ENCODE measurements at places on chromosomes 2 and 18. TPM values are rescaled to one million over a fixed set of nuclear protein-coding genes. Genes with fewer than 3 reads are reported as not detected.

DNA sequence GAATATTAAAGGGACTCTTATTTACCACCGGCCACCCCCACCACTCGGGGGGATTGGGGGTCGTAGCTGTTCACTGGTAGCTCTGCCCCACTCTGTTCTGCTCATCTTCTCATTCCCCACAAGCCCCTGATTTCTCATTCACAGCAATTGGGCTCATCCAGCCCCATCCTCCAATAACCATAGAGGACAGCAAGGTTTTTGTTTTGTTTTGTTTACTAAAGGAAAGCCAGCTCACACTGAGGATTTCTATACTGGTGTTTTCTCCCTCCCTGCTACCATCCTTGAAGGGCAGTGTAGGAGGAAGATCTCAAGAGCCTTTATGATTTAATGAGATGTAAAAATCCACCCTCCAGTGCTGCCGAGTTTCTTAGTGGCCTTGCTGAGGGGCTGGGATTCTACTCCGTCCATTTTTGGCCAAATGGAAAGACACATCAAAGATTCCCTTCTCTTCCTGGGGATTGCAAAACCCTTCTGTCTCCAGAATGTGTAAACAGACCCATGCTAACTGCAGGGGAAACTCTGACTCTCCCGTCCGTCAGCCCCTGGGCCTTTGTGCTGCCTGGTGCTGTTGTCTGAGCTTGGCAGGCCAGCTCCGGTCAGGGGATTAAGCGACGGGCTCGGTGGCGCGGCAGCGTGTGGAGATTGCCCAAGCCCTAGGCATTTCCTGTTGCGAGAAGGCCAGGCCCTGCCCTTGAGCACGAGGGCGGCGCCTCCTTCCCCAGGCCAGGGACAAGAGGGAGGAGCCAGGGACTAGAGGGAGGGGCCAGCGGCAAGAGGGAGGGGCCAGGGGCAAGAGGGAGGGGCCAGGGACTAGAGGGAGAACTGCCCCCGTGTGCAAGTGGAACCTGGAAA is 165.0 kb downstream of the ANTXR1 start:
- no peak overlapping the region for H3K4me3 ChIP-seq
- no peaks in the 10 kb centered on the region for H3K36me3 ChIP-seq
- peak; percentile 95 for DNase-seq
- peak overlapping the region; percentile 91 for H3K27ac ChIP-seq

- DNase-seq: no peak
- no peaks in the 10 kb centered on the region for H3K36me3 ChIP-seq
- H3K4me3 ChIP-seq: no peak overlapping the region
- H3K27ac ChIP-seq: no peak overlapping the region
Measured at GRCh38 chr2:63681896-63682295, 93.1 kb downstream of the MDH1 start.

GRCh38 chr2:58521803-58522554 is 280.9 kb upstream of the FANCL start:
- no peak overlapping the region for H3K27ac ChIP-seq
- no peak overlapping the region for H3K4me3 ChIP-seq
- no peaks in the 10 kb centered on the region for H3K36me3 ChIP-seq
- no peak for DNase-seq
- H3K27me3 ChIP-seq: no peaks in the 10 kb centered on the region

- no peak for DNase-seq
- no peak overlapping the region for H3K4me3 ChIP-seq
- peaks cover 5% of the 10 kb centered on the region for H3K36me3 ChIP-seq
- H3K27ac ChIP-seq: no peak overlapping the region
Measured at GRCh38 chr2:20443276-20443920, 3.5 kb upstream of the RHOB start.

DNA sequence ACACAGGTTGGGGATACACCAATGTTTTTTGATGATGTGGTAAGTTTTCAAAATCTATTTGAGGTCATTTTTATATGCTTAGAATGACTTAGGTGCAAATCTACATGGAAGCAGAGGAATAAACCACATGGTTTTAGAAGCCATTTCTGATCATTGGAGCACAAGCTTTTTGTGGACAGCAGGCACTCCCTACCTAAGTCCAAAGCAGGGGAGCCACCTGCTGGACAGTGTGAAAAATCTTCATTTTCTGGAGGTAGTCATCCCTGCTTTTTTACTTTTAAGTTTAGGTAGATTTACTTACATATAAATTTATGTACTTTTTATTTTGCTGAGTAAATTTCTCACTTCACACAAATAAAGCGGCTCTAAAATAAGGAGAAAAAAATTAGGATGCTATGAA is 323.2 kb downstream of the PLCL1 start:
- H3K4me3 ChIP-seq: no peak overlapping the region
- H3K27ac ChIP-seq: no peak overlapping the region
- peak; percentile 80 for DNase-seq
- H3K4me1 ChIP-seq: no peaks in the 10 kb centered on the region
- no peaks in the 10 kb centered on the region for H3K27me3 ChIP-seq

- H3K27ac ChIP-seq: no peak overlapping the region
- H3K27me3 ChIP-seq: no peaks in the 10 kb centered on the region
- no peak overlapping the region for H3K4me3 ChIP-seq
- no peaks in the 10 kb centered on the region for H3K36me3 ChIP-seq
Measured at GRCh38 chr2:124683536-124684428, 658.7 kb downstream of the CNTNAP5 start.

- no peak for DNase-seq
- no peaks in the 10 kb centered on the region for H3K27me3 ChIP-seq
- H3K4me1 ChIP-seq: no peaks in the 10 kb centered on the region
- no peaks in the 10 kb centered on the region for H3K36me3 ChIP-seq
- H3K4me3 ChIP-seq: no peak overlapping the region
Measured at GRCh38 chr18:77608807-77609206, 359.2 kb downstream of the GALR1 start.

GRCh38 chr2:101469863-101470262 is 5.0 kb downstream of the RFX8 start:
- H3K4me3 ChIP-seq: no peak overlapping the region
- no peaks in the 10 kb centered on the region for H3K27me3 ChIP-seq
- H3K4me1 ChIP-seq: peaks cover 20% of the 10 kb centered on the region
- peaks cover 4% of the 10 kb centered on the region for H3K36me3 ChIP-seq

DNA sequence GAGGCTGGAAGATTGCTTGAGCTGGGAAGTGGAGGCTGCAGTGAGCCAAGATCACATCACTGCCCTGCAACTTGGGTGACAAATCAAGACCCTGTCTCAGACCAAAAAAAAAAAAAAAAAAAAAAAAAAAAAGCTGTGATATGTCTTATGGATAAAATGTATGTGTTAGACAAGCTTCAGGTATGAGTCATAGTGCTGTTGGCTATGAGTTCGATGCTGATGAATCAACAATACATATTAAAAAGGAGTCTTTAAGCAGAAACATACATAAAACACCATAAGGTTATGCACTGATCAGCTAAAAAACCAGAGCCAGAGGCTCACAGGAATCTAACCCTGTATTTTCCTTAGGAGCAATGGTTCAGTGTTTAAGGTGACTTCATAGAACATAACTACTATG is 332.3 kb downstream of the NCKAP5 start:
- no peaks in the 10 kb centered on the region for H3K27me3 ChIP-seq
- no peak overlapping the region for H3K27ac ChIP-seq
- no peak overlapping the region for H3K4me3 ChIP-seq
- H3K4me1 ChIP-seq: peaks cover 8% of the 10 kb centered on the region
- no peaks in the 10 kb centered on the region for H3K36me3 ChIP-seq

- no peak overlapping the region for H3K4me3 ChIP-seq
- H3K4me1 ChIP-seq: no peaks in the 10 kb centered on the region
- H3K27me3 ChIP-seq: no peaks in the 10 kb centered on the region
- no peak overlapping the region for H3K27ac ChIP-seq
- H3K36me3 ChIP-seq: no peaks in the 10 kb centered on the region
Measured at GRCh38 chr2:156464106-156464505, 27.9 kb downstream of the GPD2 start.

DNA sequence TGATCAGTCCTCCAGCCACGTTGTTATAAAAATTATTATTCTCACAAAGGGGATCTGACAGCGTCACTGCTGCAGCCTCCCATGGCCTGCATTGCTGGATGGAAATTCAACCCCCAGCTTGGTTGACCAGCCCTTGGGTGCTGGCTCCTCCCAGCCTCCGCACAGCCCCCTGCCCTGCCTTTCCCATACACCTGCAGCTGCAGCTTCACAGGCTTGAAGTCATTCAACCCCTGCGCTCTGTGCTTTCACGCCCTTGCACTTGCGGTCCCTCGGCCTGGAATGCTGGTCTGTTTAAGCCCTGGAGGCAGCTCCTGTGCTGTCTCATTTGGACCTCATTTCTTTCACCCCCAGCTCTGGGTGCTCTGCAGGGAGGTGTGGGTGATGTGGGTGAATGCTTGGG is 860 bp upstream of the CD8A start:
- H3K27ac ChIP-seq: no peak overlapping the region
- no peak for DNase-seq
- H3K4me3 ChIP-seq: no peak overlapping the region
- H3K36me3 ChIP-seq: no peaks in the 10 kb centered on the region
- no peaks in the 10 kb centered on the region for H3K4me1 ChIP-seq
- H3K27me3 ChIP-seq: peaks cover 52% of the 10 kb centered on the region

GRCh38 chr2:69567157-69567908 is 76.2 kb downstream of the AAK1 start:
- DNase-seq: peak; percentile 23
- no peak overlapping the region for H3K27ac ChIP-seq
- H3K36me3 ChIP-seq: no peaks in the 10 kb centered on the region
- no peak overlapping the region for H3K4me3 ChIP-seq
- H3K4me1 ChIP-seq: peaks cover 5% of the 10 kb centered on the region

DNA sequence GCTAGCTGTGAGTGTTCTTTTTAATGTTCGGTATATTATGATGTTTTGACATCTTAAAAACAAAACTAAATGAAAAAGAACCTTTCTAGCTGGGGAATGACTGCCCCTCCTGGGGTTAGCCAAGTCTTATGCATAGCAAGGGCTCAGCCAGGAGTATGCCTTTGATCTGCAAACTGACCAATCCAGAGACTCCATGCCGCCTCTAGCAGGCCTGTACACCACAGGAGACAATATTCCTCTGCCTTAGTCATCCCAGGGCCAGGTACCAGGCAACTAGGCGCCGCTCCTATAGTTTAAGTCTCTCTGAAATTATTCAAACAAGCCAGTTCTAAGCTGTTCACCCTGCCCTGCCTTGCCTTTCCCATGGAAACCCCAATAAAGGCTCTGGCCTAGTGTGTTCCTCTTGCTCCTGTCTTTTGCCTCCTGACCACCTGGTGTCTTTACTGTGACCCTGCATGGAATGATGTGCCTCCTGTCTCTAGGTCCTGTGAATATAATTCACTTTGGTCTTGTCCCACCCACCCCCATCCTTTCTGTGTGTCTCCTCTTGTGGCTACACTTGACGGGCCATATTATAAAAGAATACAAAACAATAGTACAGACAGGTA is 52.0 kb upstream of the CHN1 start:
- no peaks in the 10 kb centered on the region for H3K4me1 ChIP-seq
- no peaks in the 10 kb centered on the region for H3K27me3 ChIP-seq
- no peak overlapping the region for H3K27ac ChIP-seq
- no peak overlapping the region for H3K4me3 ChIP-seq
- no peak for DNase-seq
- H3K36me3 ChIP-seq: no peaks in the 10 kb centered on the region

DNA sequence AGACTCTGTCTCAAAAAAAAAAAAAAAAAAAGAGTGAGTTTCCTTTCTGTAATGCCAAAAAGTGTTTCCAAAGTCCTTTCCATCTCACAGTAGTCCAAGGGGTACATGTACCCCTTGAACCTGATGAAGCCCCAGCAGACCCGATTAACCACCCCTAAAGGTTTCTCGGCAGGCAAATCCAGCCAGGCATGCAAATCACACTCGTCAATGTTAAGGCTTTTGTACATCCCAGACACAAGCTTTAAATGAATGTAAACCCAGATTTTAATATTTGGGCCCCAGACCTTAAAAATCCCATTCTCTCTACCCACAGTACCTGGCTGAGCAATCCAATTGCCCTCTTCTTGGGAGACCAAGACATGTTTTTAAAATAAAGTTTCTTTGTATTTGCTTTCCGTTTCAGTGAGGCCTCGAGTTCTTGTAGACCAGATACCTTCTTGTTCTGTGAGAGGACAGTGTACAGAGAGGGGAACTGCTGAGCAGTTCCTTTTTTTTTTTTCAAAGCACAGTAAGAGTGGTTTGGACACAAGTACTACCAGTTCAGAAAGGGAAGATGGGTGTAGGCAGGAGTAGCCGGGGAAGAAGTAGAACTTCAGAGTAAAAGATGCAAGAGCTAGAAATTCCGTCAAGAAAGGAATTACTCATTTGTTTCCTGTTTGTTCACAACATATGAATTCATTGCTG is at the start of gene NLRC4:
NLRC4 (minus strand) TSS at position 465 of the 684 bp plus-strand sequence. CDS start 8,111 bp downstream, outside the sequence.
- H3K4me3 ChIP-seq: no peak within 1 kb of the TSS
- H3K27ac ChIP-seq: no peak within 1 kb of the TSS
- H3K4me1 ChIP-seq: no peaks in the 10 kb centered on the region
- no peaks in the 10 kb centered on the region for H3K36me3 ChIP-seq
- peaks cover 5% of the 10 kb centered on the region for H3K27me3 ChIP-seq
- no peak for DNase-seq

DNA sequence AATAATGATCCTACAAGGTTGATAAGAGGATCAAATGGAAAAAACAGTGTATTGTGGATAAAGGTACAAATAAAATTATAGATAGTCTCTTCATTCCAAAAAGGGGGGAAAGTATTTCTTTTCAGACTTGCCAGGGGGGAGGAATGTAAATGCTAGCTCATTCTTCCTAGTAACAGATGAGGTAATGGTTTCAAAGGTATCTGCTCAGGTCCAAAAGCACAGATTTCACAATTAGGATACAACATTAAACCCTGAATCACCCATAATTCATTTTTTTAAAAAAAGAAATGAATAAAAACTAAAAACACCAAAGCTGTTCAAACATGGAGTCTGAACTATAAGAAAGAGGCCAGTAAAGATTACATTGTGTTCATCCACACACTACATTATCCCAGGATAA is 142.0 kb downstream of the ATAD2B start:
- no peak overlapping the region for H3K27ac ChIP-seq
- no peaks in the 10 kb centered on the region for H3K27me3 ChIP-seq
- no peak overlapping the region for H3K4me3 ChIP-seq
- H3K36me3 ChIP-seq: no peaks in the 10 kb centered on the region

The SCN9A gene
- 58.6 TPM for total RNA-seq

The TMEM169 gene
- 0.26 TPM for total RNA-seq

The GBX2 gene
- total RNA-seq: not detected

The NUP35 gene
- 8.9 TPM for total RNA-seq

The C2orf66 gene
- 0.26 TPM for total RNA-seq

The EFR3B gene
- total RNA-seq: 0.51 TPM

The SMYD1 gene
- not detected for total RNA-seq

The KHK gene
- 1.3 TPM for total RNA-seq

The GALR1 gene
- not detected for total RNA-seq

The DSG2 gene
- total RNA-seq: 0.33 TPM

The GRP gene
- not detected for total RNA-seq

The KCNG2 gene
- total RNA-seq: 6.4 TPM

The ITGA4 gene
- 57.5 TPM for total RNA-seq
